Gastroesophageal sphincter (tissue), 4 donors: ENCODE measurements at places on chromosomes 4 and X.

DNA sequence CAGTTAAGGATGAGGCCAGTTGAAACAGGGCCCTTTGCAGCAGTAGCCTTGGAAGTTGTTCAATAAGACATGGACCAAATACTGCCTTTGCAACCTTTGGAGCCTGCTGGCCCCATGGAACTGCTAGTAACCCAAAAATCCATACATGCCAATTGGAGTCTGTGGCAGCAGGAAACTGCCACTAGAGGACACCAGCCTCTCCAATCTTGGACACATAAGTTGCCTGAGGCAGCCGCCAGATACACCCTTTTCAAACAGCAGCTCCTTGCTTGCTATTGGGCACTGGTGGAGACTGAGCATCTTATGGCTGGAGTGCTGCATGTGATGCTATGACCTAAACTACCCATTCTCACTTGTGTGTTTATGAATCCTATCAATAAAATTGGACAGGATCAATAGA lies 14.8 kb upstream of the LAP3 start:
- no peak for ATAC-seq

GRCh38 chr4:116020141-116020722 lies 906.8 kb upstream of the NDST4 start:
- no peak for ATAC-seq

DNA sequence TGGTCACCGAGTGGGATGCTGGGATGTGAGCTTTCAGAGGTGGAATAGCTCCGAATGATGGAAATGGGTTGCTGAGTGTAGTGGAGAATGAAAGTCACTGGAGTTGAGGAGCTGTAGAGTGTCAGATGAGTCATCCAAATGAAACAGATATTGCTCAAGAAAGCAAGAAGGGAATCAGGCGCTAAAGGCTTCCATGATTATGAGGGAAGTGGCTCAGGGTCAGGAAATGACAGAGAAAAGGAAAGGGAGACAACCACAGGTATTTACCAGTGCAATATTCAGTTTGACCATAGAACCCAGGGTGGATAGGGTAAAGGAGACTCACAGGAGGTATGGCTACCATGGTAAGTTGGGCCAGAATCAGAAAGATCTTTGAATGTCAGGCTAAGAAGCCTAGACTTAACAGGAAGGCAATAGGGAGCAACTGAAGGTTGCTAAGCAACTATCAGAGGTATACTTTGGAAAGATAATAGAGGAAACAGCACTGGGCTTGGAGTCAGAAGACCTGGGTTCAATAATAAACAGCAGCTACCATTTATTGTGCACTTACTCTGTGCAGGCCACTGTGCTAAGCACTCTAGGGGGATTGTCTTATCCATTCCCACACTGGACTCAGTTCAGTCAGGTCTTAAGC lies 11.7 kb downstream of the LAS1L start:
- no peak for ATAC-seq

- ATAC-seq = no peak
These were observed 66.3 kb upstream of the TRIM2 start for GRCh38 chr4:153137677-153138630.

DNA sequence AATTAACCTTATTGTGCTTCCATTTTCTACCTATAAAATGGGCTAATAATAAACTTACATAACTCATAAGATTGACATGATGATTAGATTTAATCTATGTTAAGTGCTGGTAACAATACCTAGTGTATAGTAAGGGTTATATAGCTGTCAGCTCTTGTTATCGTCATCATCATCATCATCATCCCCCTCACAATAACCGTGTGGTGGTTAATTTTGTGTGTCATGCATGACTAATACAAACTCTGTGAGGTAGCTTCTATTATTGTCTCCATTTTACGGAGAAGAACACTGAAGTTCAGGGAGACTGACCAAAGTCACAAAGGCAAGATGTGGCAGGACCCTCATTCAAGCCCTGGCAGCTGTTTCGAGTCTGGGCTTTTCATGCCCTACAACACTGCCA lies 211.3 kb downstream of the PALLD start:
- no peak for ATAC-seq
